ENCODE measurements at places on chromosomes 7 and 10.

DNA sequence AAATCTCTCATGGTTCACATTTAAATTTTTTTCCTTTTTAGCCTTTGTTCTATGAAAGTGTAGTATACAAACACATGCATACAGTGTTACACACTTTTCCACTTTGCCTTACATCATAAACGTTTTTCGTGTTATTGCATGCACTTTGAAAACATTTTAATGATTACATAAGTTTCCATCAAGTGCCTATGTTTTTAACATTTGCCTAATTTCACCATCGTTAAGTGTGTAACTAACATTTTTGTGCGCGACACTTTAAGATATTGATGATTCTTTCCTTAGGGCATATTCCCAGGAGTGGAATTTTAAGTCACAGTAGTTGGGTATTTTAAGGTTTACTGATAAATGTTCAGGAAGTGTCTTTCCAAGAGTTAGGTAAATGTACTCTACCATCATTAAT, 1.5 kb upstream of the FRAT2 start:
- no peak for DNase-seq

GRCh38 chr7:17552952-17553351, 254.5 kb downstream of the AHR start:
- no peak for DNase-seq

DNA sequence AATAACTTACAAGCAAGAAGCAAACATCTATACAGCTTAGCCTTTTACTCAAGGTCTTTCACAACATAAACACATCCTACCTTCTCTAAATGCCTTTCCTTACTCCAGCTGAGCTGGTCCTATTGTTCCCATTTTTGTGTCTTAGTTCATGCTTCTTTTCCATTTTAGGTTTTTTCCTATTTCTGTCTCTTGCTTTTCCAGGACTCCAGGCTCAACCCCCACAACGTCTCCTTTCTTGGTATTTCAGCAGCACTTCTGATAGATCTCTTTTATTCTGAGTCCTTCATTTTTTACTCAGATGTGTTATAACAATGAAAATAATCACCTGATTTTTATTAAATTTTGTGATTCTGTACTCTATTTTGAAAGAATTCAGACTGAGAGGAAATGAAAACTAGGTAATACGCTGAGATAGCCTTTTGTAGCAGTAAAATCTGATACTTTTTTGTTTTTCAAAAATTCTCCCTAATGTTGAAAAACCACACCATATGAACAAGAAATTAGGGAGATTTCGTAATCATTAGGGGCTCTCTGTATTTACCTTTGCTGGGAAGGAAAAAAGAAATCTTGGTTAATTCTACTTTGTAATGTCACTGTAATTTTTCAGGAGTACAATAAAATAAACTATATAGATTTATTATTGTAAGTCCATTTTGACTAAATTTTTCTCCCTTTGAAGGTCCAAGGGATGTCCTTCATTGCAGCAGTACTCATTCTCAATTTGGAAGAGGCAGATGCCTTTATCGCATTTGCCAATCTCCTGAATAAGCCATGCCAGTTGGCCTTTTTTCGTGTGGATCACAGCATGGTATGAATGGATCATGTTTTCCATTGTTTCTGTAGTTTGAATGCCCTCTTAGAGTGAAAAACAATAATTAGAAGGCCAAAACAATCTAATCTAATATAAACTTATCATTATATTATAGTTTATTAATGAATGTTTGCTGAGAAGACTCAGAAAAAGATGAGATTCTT, 24.0 kb upstream of the HELLS start:
- DNase-seq: no peak

GRCh38 chr7:70923181-70923845, 208.6 kb upstream of the GALNT17 start:
- DNase-seq: no peak

DNA sequence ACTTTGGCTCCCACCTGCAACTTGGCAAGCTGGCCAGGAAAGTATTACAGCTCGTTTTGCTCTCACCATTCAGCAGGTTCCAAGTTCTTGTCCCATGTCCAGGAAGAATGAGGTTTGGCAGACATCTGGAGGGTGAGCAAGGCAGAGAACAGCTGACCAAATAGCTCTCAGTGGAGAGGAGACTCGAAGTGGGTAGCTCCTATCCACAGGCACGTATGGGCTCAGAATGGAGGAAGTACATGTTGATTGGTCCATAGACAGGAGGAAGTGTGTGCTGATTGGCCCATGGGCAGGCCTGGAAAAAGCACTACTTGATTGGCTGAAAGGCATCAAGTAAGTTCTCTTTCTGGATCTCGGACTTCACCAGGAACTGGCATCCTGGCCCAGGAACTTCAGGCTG, 3.0 kb upstream of the NCAPG2 start:
- DNase-seq: peak; percentile 73

Data from DMS53 (cell line).